ENCODE measurements at places on chromosomes 3 and 15. TPM values are rescaled to one million over a fixed set of nuclear protein-coding genes. Genes with fewer than 3 reads are reported as not detected.

ZNF662 gene
- not detected for total RNA-seq

SEMA5B gene
- total RNA-seq = 0.16 TPM

MRAS gene
- total RNA-seq = 11.0 TPM

AMT gene
- total RNA-seq = 0.36 TPM

STX19 gene
- not detected for total RNA-seq

ALS2CL gene
- 7.5 TPM for total RNA-seq

IP6K2 gene
- total RNA-seq = 52.9 TPM

MLF1 gene
- total RNA-seq = 30.6 TPM

ANKRD63 gene
- total RNA-seq = 0.20 TPM

HYKK gene
- total RNA-seq = 6.2 TPM

ZBTB47 gene
- 4.8 TPM for total RNA-seq

Data from A549 treated with dexamethasone at 1 μM for 4 hours (cell line).